Activated CD8-positive, alpha-beta T cell treated with anti-CD3 and anti-CD28 coated beads, Interleukin-2, amount 10 ng/mL, durations not matched to agents 7 days and 5 days (primary cell): ENCODE measurements at places on chromosomes 3 and 15. TPM values are rescaled to one million over a fixed set of nuclear protein-coding genes. Genes with fewer than 3 reads are reported as not detected.

The SPESP1 gene
- not detected for total RNA-seq

The GP5 gene
- total RNA-seq, result 1.3 TPM

The SERPINI2 gene
- not detected for total RNA-seq

The ARPP21 gene
- total RNA-seq, result not detected

The CRYGS gene
- total RNA-seq, result 5.6 TPM
